ENCODE measurements at places on chromosomes 2 and 18.

DNA sequence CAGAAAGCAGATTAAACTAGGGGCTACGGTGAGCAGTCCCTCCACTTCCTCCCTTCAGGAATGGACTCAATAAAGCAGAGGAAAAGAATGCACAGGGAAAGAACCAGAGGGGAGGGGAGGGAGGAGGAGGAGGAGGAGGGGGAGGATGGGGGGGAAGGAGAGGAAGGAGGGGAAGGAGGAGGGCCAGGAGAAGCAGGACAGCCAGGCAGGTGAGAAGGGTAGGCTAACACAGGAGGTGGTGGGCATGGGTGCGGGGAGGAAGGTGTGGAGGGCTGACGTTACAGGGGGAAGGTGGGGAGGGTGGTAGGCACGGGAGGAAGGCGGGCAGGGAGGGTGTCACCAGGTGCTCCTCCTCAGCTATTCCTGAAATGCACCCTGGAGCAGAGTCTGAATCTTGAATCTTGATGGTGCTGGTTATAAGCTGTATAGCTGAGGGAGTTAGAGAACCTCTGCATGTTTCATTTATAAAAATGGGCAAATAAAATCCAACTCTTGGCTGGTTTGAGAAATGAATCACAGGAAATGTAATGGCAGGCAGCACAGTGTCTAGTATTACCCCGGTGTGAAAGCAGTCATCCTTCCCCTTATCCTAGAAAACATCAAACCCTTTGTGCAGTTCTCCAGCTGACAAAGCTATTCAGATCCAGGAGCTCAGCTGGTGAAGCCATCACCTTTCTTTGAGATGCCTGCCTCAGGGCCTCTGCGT is 3.4 kb downstream of the TMEM18 start:
- no peak for DNase-seq

- DNase-seq = no peak
Measured at GRCh38 chr2:96427169-96427568, 78.0 kb downstream of the NEURL3 start.

DNA sequence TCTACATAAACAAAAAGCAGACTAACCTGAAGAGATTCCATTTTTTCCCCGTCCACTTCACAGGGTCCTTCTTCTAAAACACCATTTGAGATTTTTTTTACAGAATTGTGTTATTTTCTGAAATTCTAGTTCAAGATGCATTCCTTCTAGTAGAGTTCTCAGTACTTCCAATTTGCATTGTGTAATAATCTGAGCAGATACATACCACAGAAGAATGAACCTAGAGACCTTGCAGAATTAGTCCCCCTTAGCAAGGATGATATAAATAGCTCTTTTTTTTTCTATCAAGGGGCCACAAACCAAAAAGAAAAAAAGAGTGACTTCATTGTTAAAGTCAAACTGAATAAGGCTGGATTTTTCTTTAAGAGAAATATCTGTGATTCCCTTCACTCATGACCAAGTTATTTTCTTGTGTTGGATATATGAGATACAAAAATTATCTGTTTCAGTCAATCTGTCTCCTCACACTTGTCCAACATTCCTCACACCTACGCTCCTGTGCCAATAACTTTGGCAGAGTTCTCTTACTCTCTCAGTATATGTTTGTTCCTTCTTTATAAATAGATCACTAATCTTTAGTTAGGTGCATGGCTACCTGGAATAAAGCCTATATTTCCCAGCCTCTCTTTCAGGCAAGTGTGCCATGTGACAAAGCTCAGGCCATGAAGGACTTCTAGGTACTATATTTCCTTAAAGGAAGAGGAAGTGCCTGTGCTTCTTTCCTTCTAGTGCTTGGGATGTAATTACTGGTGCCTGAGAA is 183.5 kb downstream of the ZNF385B start:
- no peak for DNase-seq

- peak; percentile 40 for DNase-seq
Measured at GRCh38 chr2:16664052-16664731, 1.4 kb downstream of the CYRIA start.

DNA sequence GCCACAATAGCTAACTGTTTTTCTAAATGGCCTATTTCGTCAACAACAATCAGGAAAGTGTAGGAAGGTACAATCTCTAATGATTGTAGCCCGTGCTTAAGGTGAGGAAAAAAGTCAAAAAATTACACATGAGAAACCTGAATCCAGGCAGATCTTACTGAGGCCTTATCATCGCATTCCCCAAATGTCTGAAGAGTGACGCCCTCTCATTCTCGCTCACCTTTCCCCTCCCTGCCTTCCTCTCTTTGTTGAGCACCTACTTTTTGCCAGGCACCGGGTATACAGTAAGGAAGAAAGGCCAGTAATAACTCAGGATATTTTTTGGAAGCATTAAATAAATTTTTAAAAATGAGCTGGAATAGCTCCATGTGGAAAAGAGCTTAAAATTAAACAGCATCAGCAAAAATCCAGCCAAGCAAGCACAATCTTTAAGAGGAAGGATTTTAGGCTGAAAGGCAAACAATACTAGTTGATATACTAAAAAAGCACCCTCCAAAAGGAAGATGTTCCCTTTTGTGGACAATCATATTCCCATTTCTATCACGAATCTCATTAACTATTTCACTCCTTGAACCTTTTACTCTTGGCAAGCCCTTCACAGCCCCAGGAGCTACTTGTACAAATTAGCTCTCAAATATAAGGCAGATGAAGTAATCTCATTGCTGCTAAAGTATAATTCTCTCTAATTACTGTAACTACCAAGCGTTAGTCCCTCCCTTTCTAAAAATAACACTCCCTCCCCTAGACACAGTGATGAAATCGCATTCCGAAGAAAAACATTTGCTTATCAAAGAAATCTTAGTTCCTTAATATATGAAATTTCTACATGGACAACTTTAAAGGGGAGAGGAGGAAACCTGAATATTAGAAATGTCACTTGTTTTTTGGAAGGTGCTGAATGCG is 40.0 kb downstream of the STAT1 start:
- DNase-seq = no peak

DNA sequence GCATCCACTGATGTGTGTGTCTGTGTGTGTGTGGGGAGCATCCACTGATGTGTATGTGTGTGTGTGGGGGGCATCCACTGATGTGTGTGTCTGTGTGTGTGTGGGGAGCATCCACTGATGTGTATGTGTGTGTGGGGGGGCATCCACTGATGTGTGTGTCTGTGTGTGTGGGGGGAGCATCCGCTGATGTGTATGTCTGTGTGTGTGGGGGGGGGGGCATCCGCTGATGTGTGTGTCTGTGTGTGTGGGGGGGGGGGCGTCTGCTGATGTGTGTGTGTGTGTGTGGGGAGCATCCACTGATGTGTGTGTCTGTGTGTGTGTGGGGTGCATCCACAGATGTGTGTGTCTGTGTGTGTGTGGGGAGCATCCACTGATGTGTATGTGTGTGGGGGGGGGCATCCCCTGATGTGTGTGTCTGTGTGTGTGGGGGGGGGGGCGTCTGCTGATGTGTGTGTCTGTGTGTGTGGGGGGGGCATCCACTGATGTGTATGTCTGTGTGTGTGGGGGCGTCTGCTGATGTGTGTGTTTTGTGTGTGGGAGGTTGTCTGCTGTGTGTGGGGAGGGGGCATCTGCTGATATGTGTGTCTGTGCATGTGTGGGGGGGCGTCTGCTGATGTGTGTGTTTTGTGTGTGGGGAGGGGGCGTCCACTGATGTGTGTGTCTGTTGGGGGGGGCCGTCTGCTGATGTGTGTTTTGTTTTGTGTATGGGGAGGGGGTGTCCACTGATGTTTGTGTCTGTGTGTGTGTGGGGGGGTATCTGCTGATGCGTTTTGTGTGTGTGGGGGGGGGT is 125.9 kb downstream of the NFATC1 start:
- DNase-seq = no peak

- DNase-seq = no peak
Measured at GRCh38 chr2:15652801-15653200, 61.1 kb downstream of the DDX1 start.

GRCh38 chr2:172991031-172991430 is 84.6 kb upstream of the MAP3K20 start:
- no peak for DNase-seq

DNA sequence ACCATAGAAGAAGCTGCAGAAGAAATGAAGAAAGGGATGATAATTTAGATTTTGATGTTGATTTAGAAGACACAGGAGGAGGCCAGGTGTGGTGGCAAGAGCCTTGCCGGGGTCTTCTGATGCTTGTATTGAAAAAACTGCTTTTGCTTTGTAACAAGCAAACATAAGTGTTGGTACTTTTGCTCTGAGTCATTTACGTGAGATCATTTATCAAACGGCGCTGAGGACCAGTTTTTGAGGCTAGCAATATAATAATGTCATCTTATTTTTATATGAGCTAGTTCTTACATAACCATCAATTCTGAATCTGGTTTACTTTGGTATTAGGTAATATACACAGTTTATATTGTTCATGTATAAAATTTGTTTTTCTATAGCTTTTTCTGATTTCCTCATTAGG is 30.6 kb downstream of the SPTBN1 start:
- no peak for DNase-seq

DNA sequence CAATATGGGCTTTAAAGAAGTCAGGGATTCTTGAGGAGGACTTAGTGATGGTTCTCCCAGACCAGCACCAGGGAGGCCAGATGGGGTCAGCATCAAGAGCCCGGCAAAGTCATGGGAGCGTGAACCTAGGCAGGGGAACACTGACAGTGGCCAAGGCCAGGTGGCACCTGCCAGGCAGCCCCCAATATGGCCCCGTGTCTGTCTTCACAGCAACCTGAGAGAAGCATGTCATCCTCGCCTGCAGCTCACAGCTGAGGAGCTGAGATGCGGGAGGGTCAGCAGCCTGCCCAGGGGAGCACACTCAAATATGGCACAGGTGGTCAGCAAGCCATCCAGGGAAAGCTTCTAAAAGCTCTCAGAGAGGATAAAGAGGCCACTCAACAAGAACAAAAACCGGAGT is 105.7 kb upstream of the GPC1 start:
- no peak for DNase-seq

DNA sequence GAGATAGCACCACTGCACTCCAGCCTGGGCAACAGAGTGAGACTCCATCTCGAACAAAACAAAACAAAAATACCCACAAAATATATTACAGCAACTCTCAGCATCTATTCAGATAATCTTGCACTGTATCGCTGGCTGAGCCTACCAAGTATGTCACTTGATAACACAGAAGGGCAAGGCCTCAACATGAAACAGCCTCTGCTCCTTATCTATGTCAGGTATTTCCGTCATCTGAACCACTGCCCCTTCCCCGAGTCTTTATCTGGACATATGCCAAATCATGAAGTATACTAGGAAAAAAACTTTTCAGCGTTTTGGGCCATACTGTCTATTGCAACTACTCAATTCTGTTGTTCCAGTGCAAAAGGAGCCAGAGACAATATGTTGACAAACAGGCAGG is 17.7 kb downstream of the PDIA6 start:
- DNase-seq = no peak

- no peak for DNase-seq
Measured at GRCh38 chr2:162028511-162028910, 45.5 kb downstream of the DPP4 start.

DNA sequence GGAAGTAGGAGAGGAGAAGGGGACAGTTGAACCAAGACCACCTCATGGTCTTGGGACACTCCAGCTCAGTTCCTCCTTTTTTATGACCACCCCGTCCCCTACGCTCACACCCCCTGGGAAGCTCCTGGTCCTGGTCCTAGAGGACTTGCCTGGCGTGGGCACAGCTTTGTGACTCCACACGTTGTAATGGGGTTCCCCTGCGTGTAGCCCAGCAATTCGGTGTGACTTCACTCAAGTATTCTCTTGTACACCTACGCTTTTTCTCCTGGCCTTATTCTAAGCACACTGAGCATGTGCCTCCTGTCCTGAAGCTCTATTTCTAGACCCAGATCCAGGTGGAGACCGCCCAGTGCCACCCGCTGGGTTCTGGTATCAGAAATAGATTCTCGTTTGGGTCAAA is 36.1 kb upstream of the B3GNT7 start:
- DNase-seq = no peak

GRCh38 chr2:28639836-28640235 is 111.8 kb upstream of the PPP1CB start:
- no peak for DNase-seq

DNA sequence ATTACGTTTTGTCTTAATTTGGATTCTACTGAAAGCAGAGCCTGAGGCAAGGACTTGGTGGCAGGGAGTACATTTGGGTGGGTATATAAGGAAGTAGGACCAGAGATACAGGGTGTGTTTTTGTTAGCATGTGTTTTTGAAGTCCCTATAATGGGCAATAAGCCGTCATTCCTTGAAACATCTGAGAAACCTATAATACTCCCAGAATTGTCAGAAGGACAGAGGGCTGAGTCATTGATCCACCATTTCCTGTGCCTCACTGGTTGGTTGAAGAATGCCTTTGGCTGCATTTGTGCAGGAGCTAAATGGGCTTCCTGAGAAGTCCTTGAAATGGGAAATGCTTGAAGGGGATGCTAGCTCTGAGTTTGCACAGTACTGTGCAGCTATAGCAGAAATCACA is 281.8 kb upstream of the ZEB2 start:
- no peak for DNase-seq

GRCh38 chr2:138020432-138020831 is 56.2 kb downstream of the HNMT start:
- no peak for DNase-seq

DNA sequence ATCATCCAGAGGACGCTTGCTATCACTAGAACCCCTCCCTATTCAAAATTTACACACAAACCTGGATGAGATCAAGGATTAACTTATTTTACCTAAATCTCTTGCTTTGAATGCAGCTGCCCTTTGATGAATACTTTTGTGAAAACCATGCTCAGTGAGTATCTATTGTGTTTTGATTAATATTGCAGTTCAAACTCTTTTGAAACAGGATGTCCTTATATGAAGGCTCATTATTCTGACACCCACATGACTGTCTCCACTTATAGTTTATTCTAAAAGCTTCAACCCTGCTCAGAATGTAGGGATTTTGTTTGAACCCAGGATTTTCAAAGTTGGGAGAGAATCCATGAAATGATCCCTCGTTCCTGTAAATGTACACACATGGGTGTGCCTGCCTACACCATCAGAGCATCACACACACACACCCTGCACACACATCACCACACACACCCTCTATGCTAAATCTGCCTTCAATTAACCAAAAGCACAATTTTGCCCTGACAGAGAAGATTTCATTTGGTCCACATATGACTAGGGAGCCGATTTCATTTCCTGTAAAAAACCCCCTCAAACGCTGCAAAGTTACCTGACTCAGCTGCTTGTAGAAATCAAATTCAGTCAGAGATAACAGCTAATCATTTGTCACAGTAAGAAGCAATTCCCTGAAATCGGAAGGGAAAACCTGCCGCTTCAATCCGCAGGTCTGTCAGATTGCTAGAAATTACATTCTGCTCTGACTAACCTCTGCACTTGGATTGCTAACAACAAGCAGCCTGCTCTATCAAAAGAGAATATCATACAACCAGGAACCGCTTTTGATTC is 65.2 kb downstream of the ZEB2 start:
- no peak for DNase-seq

DNA sequence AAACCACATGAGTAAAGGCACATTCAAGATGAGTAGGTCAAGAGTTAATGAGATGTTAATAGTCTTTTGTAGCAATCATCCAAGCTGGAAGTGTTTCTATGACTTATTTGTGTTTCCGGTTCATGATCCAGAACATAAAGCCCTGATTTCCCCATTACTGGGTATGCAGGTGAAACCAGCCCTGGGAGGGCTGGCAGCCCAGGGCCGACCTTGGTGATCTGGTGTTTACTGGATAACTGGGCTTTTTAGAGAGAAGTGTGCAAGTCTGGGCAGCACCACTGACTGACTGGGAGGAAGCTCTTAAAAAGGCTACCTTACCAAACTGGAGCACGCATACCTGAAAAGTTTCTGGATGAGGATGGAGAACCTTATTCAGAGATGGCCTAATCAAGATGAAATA is 431.6 kb upstream of the VRK2 start:
- no peak for DNase-seq
